ENCODE measurements at places on chromosomes 6 and 20.
A peak's percentile ranks its signal among the peaks of the same experiment; 100 is the strongest.

- DNase-seq = no peak
Measured at GRCh38 chr20:3733119-3733995, 872 bp downstream of the HSPA12B start.

DNA sequence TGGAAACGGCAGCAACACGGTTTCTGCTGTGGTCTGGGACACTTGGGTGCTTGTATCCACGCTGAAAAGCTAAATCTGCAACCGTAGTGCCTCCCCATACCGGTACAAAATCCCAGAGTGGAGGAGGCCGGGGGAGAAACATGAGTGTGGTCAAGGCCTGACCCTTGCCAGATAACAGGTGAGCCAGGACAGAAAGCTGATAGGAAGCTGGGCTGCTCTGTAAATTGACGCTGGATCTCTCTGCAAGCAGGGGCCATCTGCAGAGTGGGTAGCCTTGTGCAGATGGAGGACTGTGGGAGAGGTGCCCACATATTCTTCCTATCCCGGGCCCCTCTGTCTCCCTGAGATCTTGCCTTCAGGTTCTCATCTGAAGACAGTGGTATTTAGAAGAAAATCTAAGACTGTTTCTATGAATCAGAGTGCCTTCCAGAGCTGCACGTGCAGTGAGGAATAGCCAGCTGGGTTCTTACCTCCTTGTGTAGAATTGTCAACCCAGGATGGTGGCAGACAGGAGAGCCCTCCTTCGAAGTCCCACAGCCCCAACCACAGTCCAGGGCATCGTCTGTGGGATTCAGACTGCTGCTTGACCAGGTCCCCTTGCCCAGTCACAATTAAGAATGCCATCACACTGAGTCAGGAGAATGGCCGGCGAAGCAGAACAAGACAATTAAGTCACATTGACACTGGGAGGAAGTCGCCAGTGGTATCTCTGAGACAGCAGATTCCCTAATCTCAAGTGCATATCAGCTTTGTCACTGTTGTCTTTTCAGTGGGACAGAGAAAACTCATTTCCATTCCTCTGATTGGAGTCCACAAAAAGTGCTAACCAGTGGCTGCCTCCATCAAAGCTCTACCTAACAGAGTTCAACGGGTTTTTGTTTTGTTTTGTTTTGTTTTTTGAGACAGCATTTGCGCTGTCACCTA is 100.0 kb upstream of the RIPOR2 start:
- DNase-seq = peak; percentile 34

GRCh38 chr6:25035174-25035511 is 99.4 kb upstream of the RIPOR2 start:
- no peak for DNase-seq

DNA sequence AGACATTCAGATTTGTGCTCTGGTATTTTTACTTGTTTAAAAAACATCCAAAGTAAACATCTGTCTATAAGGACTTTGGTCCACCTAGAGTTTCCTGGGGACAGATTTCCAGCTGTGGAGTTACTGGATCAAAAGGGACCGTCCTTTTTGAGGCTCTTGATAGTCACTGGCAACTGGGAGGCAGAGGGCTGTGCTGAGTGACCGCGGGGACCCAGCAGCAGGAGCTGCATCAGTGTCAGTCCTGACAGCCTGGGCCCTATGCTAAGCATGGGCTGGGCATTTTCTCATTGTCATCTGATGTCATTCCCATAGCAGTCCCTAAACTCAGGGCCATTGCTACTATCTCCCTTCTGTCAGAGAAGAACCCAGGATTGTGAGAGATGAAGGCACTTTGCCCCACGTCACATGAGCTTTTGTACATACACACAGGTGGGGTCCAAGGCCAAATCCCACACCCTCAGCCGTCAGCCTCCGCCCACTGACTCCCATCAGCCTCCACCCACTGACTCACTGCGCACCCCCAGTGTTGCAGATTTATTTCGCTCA is 293.8 kb downstream of the TAF4 start:
- no peak for DNase-seq

- DNase-seq = peak; percentile 62
Measured at GRCh38 chr6:149026530-149026942, 279.7 kb downstream of the UST start.

DNA sequence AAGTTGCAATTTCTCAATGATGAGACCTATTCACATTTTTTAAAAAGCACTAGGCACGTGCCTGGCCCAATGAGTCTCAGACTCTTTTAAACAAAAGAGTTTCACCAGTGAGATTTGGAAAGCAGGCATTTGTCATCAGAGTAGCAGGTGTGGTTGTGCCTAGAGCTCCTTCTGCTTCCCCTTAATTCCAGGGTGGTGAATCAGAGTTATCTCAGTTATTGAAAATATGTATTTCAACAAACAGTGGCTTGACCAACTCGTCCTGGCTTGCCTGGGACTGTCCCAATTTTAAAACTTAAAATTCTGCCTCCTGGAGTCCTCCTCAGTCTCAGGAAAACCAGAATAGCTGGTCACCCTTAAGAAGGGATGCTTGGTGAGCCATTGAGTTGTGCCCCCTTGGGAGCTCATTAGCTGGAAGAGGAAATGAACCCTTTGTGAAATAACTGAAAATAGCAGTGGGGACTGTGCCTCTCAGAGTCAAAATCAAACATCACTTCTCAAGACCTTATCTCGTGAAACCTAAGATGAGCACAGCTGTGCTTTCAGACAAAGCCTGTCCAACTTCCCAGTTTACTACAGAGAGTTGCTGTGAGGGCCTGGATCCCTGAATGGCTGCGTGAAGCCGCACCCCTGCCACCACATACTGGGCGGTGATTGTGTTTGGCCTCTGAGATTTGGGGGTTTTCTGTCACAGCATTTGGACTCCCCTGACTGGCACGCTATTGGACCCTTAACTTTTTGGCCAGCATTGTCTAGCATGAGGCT is 116.3 kb downstream of the ANKRD60 start:
- DNase-seq = no peak

- no peak for DNase-seq
Measured at GRCh38 chr6:90703336-90703735, 116.5 kb upstream of the MAP3K7 start.

DNA sequence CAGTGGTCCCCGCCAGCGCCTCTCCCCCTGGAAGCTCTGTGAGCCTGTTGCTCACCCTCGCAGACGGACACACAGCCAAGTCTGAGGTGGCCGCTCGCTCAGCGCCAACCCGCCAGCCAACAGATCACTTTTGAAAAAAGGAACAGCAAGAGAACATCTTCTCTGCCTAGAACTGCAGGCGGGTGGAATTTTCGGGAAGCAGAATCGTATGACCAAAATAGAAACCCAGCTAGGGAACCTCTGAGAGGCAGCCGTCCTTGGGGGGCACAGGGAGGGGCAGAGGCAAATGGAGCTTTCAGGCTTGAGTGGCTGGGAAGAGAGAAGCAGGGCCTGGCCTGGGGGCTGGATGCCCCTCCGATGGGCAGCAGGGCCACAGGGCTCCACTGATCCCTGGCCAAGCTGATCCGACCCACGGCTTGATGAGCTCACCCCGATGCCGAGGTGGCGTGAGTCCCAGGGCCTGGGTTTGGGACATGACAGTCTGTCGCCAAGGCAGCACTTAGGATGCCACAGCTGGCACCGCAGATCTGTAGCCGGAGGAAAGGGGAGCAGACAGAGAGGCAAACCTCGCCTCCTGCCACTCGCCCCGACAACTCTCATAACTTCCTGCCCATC is 9.8 kb downstream of the NFATC2 start:
- peak; percentile 51 for DNase-seq

- no peak for DNase-seq
Measured at GRCh38 chr6:147022041-147022440, 182.2 kb upstream of the STXBP5 start.

DNA sequence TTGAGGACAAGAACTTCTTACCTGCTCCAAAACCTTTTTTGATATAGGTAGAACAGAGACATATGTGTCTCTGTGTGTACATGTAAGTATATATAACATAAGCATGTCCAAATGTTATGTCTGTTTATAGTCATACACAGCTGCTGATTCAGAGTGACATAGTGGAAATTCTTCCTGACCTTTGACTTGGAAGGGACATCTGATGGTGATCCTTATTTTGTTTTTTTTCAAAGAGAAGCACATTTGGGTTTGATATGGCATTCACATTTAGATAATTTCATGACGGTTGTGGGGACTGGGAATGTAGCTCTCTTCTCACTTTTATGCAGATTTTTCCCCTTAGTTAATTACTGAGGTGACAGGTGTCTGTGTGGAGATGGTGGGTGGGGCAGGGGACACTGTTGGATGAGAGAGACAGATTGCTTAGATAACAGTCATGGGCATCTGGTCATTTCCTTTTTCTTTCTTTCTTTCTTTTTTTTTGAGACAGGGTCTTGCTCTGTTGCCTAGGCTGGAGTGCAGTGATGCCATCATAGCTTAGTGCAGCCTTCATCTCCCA is 39.0 kb downstream of the FARS2 start:
- no peak for DNase-seq

- DNase-seq = no peak
Measured at GRCh38 chr6:143965503-143966171, 42.4 kb downstream of the PLAGL1 start.

- DNase-seq = no peak
Measured at GRCh38 chr6:107718341-107718740, 105.8 kb downstream of the SCML4 start.

DNA sequence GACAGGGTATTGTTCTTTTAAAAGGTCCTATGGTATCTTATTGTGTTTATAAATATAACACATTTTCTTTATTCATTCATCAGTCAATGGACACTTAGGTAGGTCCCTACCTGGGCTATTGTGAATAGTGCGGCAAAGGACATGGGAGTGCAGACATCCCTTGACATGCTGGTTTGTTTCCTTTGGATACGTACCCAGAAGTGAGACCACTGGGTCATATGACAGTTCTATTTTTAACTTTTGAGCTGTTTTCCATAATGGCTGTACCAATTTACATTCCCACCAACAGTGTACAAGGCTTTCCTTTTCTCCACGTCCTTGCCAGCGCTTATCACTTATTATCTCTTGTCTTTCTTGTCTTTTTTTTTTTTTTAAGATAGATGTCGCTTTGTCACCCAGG is 627.5 kb downstream of the PRKN start:
- DNase-seq = no peak

GRCh38 chr20:19397666-19398065 is 185.2 kb downstream of the SLC24A3 start:
- no peak for DNase-seq

GRCh38 chr6:43922426-43923375 is 152.7 kb downstream of the VEGFA start:
- no peak for DNase-seq

- no peak for DNase-seq
Measured at GRCh38 chr6:30727920-30728553, 7.9 kb downstream of the TUBB start.

DNA sequence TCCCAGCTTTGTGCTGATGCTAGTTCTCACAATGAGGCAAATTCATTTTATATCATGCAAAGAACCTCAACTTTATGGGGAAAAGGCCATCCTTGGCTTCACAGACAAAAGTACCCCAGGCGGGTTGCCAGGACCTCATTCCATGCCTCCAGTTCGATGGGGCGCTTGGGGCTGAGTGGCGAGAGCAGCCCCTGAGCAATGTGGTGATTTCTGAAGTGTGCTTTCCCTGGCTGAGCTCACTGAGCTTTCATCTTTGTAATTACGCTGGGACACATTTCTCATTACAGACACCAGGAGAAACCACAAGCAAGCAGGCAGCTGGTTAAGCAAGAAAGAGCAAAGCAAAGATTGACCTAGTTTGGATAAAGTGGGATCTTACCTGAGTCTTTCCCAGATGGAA is 301.5 kb upstream of the CDH4 start:
- no peak for DNase-seq

DNA sequence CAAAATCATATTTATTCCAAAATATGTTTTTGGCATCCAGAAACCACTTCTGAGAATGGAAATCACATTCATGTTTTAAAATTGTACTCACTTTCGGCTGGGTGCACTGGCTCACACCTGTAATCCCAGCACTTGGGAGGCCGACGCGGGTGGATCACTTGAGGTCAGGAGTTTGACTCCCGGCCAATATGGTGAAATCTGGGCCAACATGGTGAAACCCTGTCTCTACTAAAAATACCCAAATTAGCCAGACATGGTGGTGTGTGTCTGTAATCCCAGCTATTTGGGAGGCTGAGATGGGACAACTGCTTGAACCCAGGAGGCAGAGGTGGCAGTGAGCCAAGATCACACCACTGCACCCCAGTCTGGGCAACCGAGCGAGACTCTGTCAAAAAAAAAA is 580.7 kb downstream of the MAFB start:
- DNase-seq = no peak

DNA sequence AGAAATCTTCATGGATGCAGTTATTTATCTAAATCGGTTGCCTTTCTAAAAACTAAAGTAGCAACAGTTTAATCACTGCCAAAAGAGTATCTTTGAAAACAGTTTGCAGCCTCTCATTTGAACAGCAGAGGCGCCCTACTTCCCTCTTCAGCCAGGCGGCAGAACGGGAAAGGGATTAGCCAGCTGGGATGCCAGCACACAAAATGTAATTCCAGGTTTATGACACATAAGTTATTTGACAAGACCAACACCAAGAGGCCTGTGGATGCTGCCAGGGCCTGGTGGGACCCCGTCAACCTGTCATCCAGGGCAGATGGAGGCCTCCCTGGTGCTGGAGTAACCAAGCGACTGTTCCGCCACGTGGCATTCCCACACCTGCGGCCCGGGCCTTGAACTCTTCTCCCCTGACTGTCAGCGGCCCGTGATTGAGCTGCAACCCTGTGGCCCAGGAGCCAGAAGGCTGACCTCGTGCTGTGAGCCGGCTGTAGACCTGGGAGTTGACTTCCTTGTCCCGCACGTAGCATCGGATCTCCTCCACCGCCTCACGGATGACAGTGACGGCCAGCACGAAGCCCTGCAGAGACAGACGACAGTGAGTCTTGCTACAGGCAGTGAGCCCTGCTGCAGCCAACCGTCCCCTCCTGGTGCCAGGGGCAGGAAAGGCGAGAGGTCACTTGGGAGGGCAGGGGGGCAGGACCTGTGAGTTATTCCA is 55.5 kb downstream of the ATP9A start:
- no peak for DNase-seq

DNA sequence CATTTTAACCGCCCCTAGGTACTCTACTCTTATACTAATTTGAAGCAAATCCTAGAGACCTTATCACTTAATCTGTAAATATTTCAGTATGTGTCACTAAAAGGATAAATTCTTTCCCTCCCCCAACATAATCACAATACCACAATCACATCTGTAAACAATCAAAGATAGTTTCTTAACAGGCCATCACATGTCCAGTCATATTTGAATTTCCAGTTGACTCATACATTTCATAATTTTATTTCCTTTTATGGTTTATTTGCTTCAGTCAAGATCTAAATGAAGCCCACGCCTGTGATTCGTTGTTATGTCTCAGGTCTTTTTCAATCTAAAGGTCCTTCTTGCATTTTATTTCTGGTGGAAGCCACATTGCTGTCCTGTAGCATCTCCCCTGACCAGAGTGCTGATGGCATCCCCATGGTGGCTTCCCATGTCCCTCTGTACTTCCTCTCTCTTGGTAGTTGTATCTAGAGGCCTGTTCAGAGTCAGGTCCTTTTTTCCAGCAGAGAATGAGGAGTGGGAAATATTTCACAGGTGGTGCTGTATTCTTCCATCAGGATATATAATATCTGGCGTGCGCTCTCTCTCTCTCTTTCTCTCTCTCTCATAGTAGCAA is 128.6 kb upstream of the SLC22A23 start:
- DNase-seq = no peak

- DNase-seq = no peak
Measured at GRCh38 chr6:108744244-108744972, 103.8 kb upstream of the ARMC2 start.
